ENCODE measurements at places on chromosomes 2 and 18. TPM values are rescaled to one million over a fixed set of nuclear protein-coding genes. Genes with fewer than 3 reads are reported as not detected.

Gene MALT1
- total RNA-seq = 41.0 TPM

- H3K36me3 ChIP-seq = no peaks in the 10 kb centered on the region
- H3K4me1 ChIP-seq = no peaks in the 10 kb centered on the region
- DNase-seq = no peak
- peaks cover 2% of the 10 kb centered on the region for H3K27me3 ChIP-seq
- H3K27ac ChIP-seq = no peak overlapping the region
- H3K4me3 ChIP-seq = no peak overlapping the region
These were observed 271.9 kb downstream of the LOXHD1 start for GRCh38 chr18:46385124-46385523.

GRCh38 chr18:49030692-49031443 lies 80.1 kb upstream of the SMAD7 start:
- peaks cover 9% of the 10 kb centered on the region for H3K4me1 ChIP-seq
- no peak overlapping the region for H3K27ac ChIP-seq
- H3K36me3 ChIP-seq = peaks cover 1% of the 10 kb centered on the region
- H3K4me3 ChIP-seq = no peak overlapping the region
- H3K27me3 ChIP-seq = peaks cover 6% of the 10 kb centered on the region

Gene SCYGR4
- total RNA-seq = not detected

Gene GAL3ST2
- total RNA-seq = 0.58 TPM

All from activated CD4-positive, alpha-beta memory T cell treated with anti-CD3 and anti-CD28 coated beads, Interleukin-2, amount 10 ng/mL, durations not matched to agents 7 days and 5 days (primary cell).